ENCODE measurements at places on chromosomes 1 and 21. TPM values are rescaled to one million over a fixed set of nuclear protein-coding genes. Genes with fewer than 3 reads are reported as not detected.

The MRAP gene
- not detected for total RNA-seq

The TLR5 gene
- 0.20 TPM for total RNA-seq

The GRHL3 gene
- total RNA-seq = not detected

The MAP1LC3C gene
- total RNA-seq = 0.20 TPM

The SARS1 gene
- 147 TPM for total RNA-seq

The DHRS3 gene
- total RNA-seq = 28.8 TPM

The ZYG11A gene
- 0.78 TPM for total RNA-seq

The DDX59 gene
- total RNA-seq = 28.5 TPM

The ANKRD45 gene
- total RNA-seq = not detected

The BMP8B gene
- 2.4 TPM for total RNA-seq

The SAMD13 gene
- 2.9 TPM for total RNA-seq

The DIO1 gene
- 0.39 TPM for total RNA-seq

The CELF3 gene
- not detected for total RNA-seq

The S100B gene
- 31.8 TPM for total RNA-seq

The TMPRSS2 gene
- 0.39 TPM for total RNA-seq

The C1orf141 gene
- not detected for total RNA-seq

The CCDC18 gene
- total RNA-seq = 16.7 TPM

The FOXD2 gene
- 0.48 TPM for total RNA-seq

The VAMP3 gene
- total RNA-seq = 140 TPM

The ZC3H12A gene
- 7.3 TPM for total RNA-seq

The AIRE gene
- total RNA-seq = 0.10 TPM

The RPTN gene
- total RNA-seq = not detected

The FMN2 gene
- 19.8 TPM for total RNA-seq

The LRRN2 gene
- not detected for total RNA-seq

The UBE4B gene
- 33.5 TPM for total RNA-seq

The CLCA1 gene
- not detected for total RNA-seq

The E2F2 gene
- total RNA-seq = 4.7 TPM

The RGS1 gene
- 62.4 TPM for total RNA-seq

The CR1L gene
- not detected for total RNA-seq

The AGMAT gene
- 1.6 TPM for total RNA-seq

The CFHR2 gene
- total RNA-seq = not detected

The PRDM15 gene
- total RNA-seq = 2.4 TPM

The OLFM3 gene
- not detected for total RNA-seq

The LCE1F gene
- total RNA-seq = not detected

The MASP2 gene
- total RNA-seq = not detected

The BNIPL gene
- total RNA-seq = not detected

The HSD11B1 gene
- total RNA-seq = 0.72 TPM

The EXTL1 gene
- total RNA-seq = 4.1 TPM

The CCDC17 gene
- total RNA-seq = 0.20 TPM

The WNT3A gene
- total RNA-seq = not detected

The OR2T1 gene
- not detected for total RNA-seq

The FAM72B gene
- total RNA-seq = 9.2 TPM

The LRRC38 gene
- total RNA-seq = not detected

The IL12RB2 gene
- 0.10 TPM for total RNA-seq

The HJV gene
- not detected for total RNA-seq

The GUCA2B gene
- total RNA-seq = not detected

The MAP3K7CL gene
- total RNA-seq = 10.0 TPM

The EPHA10 gene
- not detected for total RNA-seq

The LIX1L gene
- 31.3 TPM for total RNA-seq

The IL23R gene
- total RNA-seq = not detected

The EPHB2 gene
- total RNA-seq = 1.4 TPM
